Right forelimb (tissue), 1 donor: ENCODE measurements at places on chromosomes 11 and 22.

DNA sequence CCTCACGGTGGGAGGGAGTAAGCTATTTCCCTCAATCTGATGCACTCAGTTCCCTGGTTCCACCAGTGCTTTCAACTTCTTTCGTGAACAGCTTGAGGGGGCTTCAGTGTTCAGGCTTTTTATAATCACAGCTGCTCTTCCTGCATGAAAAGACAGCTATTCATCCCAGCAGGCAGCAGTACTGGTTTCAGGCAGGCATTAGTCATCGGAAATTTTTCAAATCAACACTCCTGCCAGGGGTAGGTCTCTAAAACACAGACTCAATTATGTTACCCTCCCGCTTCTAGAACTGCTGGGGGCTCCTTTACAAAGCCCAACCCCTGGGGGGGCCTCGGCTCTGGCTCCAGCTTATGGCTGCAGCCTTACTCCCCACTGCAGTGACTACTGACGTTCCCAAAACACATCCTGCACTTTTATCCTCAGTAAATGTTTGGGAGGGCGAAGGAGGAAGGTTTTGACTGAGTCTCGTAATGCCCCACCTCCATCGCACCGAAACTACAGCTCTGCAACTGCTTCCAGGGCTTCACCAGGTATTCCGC, 5.8 kb downstream of the POLDIP3 start:
- no peak for DNase-seq

DNA sequence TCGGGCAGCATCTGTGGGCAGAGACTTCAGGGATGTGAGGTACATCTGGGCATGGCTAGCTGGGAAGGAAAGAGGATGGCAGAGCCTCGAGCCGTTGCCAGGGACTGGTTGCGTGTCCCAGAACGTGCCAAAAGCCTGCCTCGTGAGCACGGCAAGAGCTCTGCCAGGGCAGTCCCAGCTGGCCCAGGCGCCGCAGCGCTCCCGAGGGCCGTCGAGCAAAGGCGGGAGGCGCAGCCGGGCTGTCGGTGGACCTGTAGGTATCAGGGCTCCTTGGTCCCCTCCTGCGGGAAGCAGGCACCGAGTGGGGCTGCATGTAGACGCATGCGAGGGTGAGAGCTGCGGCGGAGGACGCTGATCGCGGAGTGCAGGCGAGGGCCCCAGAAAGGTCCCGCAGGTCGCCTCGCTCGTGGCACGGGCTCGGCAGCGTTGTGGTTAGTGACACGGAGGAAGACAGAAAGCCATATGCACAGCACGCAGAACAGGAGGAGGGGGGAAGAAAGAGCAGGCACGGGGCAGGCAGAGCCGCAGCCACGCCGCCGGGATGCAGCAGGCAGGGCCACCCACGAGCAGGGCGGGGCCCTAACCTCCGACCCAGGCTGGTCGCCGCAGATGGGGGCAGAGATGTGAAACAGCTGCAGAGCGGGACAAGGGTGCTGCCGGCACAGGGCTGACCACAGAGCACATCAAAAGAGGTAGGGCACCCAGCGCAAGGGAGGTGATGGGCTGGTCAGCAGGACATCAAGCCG, 18.0 kb downstream of the LSP1 start:
- no peak for DNase-seq

- DNase-seq = no peak
Measured at GRCh38 chr22:50082961-50083461, 2.2 kb downstream of the MLC1 start.

- DNase-seq = no peak
Measured at GRCh38 chr11:46682773-46683752, 17.4 kb downstream of the ARHGAP1 start.

DNA sequence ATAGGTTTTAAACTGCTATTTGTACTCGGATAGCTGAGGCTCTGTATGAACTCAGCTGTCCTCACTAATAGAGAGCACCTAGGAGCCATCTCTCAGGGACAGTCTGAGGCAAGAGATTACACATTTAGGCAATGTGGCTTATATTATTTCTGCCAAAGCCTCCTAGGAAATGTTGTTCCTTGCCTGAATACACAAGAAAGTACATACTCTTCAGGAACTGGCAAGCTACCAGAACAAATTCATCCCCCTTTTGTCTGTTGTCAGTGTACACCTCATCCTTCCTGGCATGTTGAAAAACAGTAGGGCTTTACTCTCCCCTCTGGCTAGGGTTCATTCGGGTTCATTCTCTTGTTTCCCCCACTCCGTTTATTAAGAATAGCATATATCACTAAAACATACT, 615.9 kb upstream of the FAT3 start:
- no peak for DNase-seq

- DNase-seq = no peak
Measured at GRCh38 chr22:31950226-31950625, 5.9 kb downstream of the YWHAH start.

GRCh38 chr11:69310934-69311766, 17.2 kb downstream of the MYEOV start:
- peak; percentile 25 for DNase-seq

DNA sequence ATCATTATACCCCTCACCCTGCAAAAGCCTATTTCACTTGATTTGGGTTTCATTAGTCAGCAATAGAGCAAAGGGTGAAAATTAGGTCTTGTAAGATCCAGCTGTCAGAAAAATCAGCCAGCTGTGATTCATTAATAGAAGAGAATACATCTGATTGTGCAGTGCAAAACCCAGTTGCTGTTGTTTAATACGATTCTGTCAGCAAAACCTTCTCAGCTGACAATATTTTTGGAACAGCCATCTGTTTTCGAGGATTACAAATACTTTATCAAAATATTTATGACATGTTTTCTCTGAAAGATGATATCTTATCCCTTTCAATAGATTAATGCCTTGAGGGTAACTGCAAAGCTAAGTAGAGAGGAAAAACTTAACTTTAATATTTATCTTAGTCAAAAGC, 1354.0 kb upstream of the RAG2 start:
- DNase-seq = no peak

DNA sequence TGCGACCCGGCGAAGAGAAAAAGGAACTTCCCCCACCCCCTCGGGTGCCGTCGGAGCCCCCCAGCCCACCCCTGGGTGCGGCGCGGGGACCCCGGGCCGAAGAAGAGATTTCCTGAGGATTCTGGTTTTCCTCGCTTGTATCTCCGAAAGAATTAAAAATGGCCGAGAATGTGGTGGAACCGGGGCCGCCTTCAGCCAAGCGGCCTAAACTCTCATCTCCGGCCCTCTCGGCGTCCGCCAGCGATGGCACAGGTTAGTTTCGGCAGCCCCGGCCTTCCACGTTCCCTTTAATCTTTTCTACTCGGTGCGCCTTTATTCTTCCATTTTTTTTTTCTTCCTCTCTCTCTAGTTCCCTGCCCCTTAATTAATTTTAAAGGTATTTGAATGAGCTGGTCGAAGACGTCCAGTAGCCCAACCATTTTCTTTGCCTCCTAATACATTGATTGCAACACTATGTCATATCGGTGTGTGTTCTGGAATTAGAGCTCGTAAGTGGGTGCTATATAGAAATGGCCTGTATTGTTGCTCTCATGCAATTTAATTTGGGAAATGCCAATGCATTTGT, 537 bp downstream of the EP300 start:
- no peak for DNase-seq

- DNase-seq = no peak
Measured at GRCh38 chr11:83120327-83120726, 36.6 kb upstream of the PCF11 start.
